ENCODE measurements at places on chromosomes 4 and X.

DNA sequence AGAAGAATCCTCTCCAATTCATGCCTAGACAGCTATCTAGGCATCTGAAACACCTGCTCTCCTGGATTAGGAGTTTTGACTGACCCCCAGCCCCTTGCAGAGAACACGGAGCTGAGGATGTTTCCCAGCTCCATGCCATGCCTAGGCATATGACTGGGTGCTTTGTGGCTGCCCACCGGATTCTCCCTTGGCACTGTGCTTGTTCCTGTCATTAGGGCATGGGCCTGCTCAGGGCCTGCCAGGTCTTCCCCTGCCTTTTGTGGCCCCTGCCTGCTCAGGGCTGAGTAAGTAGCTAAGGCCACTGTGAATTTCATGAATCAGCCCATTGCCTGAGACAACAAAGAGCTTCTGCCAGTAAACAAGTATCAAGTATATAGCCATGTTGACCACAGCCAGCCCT, 867.4 kb downstream of the TECRL start:
- no peak for DNase-seq

GRCh38 chr4:178174756-178175155, 732.5 kb upstream of the AGA start:
- no peak for DNase-seq

GRCh38 chr4:1846580-1846979, 9.4 kb downstream of the LETM1 start:
- no peak for DNase-seq

DNA sequence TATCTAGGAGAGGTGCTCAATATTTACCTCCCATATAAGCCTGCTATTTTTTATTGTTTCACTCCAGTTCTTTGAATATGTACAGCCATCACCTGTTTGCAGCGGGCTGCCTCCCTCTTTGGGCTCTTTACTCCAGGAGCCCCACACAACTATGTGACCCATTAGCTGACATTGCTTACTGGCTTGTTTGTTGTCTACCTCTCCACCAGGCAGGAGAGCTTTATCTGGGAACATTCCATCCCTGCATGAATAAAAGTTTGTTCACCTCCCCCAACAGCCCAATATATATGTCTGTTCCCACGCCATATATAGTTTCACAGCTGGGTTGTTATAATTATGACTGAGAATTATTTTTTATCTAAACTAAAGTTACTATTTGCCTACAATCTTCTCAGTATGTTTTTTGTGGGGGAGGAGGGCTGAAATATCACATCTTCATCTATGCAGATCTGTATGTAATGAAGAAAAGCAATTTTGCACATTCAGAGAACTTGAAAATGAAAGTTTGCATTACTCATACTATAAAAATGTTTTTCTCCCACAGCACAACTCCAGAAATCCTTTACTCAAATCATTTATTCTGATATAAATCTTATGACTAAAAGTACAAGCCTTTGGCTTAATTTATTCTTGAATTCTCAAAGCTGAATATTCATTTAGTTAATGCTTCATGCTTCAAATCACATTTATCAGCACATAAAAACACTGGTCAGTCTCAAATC, 61.2 kb upstream of the DAPP1 start:
- DNase-seq = no peak

GRCh38 chr4:95693594-95693993, 144.8 kb upstream of the UNC5C start:
- no peak for DNase-seq

- no peak for DNase-seq
Measured at GRCh38 chrX:44961817-44962607, 89.0 kb downstream of the KDM6A start.

- DNase-seq = peak; percentile 43
Measured at GRCh38 chr4:92636038-92636806, 332.5 kb downstream of the GRID2 start.

DNA sequence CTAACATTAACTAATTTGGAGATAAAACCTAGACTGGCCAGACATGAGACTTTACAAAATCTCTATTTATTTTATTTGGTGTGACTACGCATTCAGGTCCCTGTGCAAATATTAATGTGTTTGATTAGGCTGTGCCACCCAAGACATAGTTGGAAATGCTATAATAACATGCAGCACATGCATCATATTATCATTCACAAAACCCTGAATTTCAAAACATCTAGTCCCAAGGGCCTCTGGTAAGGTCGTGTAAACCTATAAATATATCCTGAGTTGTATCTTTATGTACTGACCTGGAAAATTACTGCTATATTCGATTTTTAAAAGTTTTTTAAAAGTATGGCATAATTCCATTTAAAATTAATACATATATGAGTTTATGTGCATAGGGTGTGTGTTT, 47.1 kb upstream of the FAT4 start:
- DNase-seq = no peak

- no peak for DNase-seq
Measured at GRCh38 chrX:12961196-12961718, 13.7 kb upstream of the TMSB4X start.

GRCh38 chr4:8355864-8356565, 84.5 kb downstream of the ACOX3 start:
- DNase-seq = no peak

DNA sequence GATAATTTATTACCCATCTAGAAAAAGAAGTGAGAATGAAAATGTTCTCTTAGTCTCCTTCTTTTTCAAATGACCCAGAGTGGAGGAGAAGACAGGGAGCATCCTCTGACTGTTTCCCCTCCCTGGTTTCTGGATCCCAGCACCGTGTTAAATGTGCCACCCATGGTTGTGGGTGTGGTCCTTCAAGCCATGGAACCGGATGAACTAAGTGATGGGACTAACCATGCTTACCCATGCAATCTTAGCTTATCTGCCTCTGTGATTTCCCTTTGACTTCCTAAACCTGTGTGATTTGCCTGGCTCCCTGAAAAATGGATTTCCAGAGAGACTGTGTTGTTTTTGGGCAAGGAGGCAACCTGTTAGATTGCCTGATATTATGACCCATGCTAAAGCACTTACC, 437.1 kb downstream of the MAGEB5 start:
- DNase-seq = no peak

- no peak for DNase-seq
Measured at GRCh38 chr4:28948501-28948900, 1771.7 kb upstream of the PCDH7 start.
